ENCODE measurements at places on chromosomes 3 and 15. TPM values are rescaled to one million over a fixed set of nuclear protein-coding genes. Genes with fewer than 3 reads are reported as not detected.
A peak's percentile ranks its signal among the peaks of the same experiment; 100 is the strongest.

GRCh38 chr3:15630646-15631350 is 29.3 kb downstream of the BTD start:
- DNase-seq, result no peak

The DOCK3 gene
- 9.0 TPM for total RNA-seq

GRCh38 chr3:54985856-54986255 is 58.0 kb upstream of the LRTM1 start:
- DNase-seq, result no peak

The GP5 gene
- total RNA-seq, result not detected

The ACKR4 gene
- 0.42 TPM for total RNA-seq

The FETUB gene
- total RNA-seq, result not detected

GRCh38 chr3:67016522-67017080 is 18.5 kb downstream of the KBTBD8 start:
- no peak for DNase-seq

DNA sequence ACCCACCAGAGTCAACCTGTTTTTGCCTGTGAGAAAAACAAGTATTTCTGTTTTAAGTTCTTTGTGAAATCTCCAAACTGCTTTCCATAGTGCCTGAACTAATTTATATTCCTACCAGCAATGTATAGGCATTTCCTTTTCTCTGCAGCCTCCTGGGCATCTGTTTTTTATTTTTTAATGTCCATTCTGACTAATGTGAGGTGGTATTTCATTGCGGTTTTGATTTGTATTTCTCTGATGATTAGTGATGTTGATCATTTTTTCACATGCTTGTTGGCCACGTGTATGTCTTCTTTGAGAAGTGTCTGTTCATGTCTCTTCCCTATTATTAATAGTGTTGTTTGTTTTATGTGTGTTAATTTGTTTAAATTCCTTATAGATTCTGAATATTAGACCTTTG is 820.5 kb downstream of the MCTP2 start:
- no peak for DNase-seq

- no peak for DNase-seq
Measured at GRCh38 chr3:171375666-171376595, 84.3 kb downstream of the TNIK start.

DNA sequence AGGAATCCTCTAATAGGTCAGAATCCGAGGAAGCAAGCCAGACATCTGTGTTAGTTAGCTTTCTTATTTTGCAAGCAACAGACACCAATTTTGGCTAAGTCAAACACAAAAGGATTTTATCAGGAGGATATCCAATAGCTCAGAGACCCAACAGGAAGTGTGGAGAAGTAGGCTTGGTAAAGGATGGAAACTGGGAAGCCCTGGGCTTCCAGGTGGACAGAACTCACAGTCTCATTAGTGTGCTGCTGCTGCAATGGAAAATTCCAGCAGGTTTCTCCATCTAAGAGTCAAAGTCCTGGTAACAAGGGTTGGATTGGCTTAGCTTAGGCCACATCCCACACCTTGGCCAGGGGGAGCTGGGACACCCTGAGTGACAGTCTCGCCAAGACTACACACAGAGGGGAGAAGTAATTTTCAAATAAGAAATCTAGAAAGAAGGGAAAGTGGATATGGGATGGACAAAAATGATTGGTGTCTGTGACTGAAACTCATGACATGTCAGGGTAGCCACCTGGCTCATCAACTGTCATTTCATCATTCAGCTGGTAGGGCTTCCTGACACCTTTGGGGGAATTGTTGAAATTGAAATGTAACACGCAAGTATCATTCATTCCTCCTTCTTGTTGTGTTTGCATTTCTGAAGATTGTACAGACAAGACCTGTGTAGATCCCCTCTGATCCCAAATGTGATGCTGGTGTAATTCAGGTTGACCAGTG is 158.6 kb downstream of the THSD4 start:
- no peak for DNase-seq

GRCh38 chr15:91694831-91695210 is 158.7 kb upstream of the SLCO3A1 start:
- DNase-seq, result no peak

The SI gene
- under 0.01 TPM for total RNA-seq

GRCh38 chr3:46887980-46888494 is 10.5 kb downstream of the PTH1R start:
- DNase-seq, result no peak

The MESP2 gene
- total RNA-seq, result not detected

The PAK6 gene
- total RNA-seq, result 0.33 TPM

GRCh38 chr15:31302029-31302657 is 24.5 kb upstream of the KLF13 start:
- peak; percentile 55 for DNase-seq

DNA sequence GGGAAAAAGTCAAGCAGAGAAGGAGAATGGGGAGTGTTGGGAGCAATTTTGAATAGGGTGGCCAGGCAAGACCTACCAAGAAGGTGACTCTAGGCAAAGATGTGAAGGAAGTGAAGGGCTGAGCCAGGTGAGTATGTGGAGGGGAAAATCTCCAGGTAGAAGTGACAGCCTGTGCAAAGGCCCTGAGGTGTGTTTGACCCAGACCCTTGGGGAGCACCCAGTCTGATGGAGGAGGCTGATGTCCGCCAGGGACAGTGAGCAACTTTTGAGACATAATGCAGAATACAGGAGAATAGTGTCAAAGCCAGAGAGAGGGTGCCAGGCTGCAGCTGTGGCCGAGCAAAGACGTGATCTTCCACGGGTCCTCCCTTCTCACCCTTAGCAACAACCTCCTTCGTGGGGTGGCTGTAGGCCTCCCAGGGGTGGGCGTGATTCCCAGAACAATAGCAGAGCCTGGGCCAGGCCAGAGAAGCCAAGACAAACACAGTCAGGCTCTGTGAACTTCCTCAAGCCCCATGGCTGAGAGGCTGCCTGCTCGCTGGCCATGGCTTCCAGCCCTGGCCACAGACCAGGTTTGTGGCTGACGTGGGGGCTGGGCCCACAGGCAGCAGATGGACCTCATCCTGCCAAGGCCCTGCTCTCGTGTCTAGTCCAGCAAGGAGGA is 58.1 kb downstream of the SLC6A6 start:
- DNase-seq, result no peak

The CYP1A1 gene
- total RNA-seq, result not detected

DNA sequence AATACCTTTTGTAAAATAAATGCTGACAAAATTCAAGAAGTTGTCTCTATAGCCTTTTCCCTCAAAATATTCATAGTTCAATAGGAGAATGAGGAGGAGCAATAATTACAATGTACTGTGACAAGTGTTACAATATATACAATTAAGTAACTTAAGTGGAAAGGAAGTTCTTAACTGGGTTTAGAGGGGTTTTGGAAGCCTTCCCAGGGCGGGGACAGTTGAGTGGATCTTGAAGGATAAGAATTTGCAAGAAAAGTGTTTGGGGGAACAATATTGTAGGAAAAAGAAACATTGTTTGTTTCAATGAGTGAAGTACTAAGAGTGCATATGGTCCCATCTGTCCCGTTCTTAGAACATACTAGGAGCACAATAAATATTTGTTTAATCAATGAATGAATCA is 165.2 kb upstream of the PLSCR5 start:
- no peak for DNase-seq

DNA sequence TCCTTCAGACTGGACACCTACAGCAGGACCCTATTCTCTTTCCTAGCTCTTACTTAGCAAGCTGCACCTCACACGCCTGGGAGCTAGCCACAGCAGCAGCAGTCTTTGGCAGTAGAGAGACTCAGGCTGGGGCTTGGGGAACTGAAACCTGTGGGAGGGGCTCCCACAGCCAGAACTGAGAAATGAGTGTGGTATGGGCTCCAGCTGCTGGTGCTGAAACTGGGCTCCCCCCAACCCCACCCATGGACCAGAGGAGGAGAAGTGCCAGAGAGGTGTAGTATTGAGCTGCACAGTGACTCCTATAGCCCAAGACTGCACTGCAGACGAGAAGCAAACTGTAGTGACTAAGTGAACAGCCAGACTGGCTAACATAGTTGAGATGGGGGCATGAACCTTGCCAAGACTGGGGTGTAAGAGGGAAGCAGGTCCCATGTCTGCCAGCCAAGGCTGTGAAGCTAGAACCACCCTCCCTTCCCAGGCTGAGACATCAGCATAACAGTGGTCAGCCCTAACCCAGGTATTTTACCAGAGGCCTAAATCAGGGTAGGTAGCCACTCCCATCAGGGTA is 62.5 kb downstream of the MYO5A start:
- DNase-seq, result no peak

The SLC2A2 gene
- not detected for total RNA-seq

The RAD51 gene
- total RNA-seq, result 0.71 TPM

The HEXA gene
- total RNA-seq, result 54.5 TPM

- no peak for DNase-seq
Measured at GRCh38 chr15:51706926-51707608, 25.8 kb downstream of the SCG3 start.

GRCh38 chr3:48686538-48687219 is 964 bp upstream of the NCKIPSD start:
- DNase-seq, result no peak

DNA sequence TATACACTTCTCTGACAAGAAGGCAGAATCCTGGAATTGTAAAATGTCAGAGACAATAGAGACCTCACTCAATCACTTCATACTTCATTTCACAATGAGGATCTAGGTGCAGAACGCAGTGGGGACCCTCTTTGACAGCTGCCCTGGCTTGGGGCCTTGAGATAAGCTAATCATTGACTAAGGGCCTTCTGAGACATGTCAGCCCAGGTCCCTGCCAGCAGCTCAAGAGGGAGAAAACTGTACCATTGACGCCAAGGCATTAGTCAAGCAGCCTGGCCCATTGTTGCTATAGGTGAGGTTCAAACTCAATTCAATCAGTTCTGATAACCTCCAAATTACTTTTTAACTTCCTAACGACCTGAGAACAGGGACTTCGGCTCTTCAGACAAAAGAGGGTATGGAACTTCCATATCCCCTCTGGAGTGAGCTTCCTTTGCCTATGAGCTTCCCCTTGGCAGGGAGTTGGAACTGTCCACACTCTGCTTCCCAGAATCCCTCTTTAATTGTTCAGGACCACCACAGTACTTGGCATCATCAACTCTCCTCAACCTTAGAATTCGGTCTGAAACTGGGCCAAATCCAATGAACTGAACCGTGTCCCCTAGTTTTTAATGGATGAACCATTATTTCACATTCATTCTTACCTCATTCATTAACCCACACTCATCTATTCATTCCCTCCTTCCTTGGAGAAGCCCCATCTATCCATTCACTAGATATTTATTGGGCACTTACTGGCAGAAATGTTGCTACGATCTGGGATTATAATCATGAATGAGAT is 1.5 kb upstream of the CYP8B1 start:
- DNase-seq, result no peak

The C15orf40 gene
- total RNA-seq, result 9.4 TPM

DNA sequence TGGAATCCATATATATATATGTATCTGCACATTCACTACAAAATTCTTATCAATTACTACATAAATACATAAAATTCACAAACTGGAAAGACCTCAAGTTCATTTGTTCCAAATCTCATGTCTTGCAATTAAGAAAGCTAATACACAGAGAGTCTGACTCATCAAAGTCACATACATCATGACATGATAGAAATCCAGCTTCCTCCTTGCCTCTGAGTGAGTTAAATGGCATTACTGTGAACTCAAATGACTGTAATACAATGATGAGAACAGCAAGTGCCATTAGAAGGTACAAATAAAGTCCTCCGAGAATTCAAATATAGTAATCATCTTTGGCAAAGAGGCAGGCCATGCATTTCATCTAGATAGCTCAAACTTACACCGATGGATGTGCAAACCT is 55.1 kb upstream of the AGTR1 start:
- no peak for DNase-seq

GRCh38 chr3:85270488-85270887 is 311.7 kb downstream of the CADM2 start:
- DNase-seq, result no peak

DNA sequence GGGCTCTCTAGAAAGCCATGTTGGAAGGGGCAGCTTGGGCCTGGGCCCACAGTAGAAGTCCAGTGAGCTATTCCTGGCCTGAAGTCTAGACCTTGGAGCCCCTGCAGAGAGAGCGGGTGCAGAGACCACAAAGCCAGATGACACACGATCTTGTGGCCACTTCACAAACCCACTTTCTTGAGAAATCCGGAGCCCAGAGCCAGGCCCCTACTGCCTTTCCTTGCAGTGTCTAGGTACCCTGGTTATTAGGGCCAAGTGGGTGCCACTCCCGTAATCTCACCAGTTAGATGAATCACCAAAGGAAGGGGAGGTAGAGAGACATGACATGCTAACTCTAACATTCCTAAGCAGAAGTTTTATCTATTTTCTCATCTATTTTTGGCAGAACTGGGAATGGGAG is 72.5 kb upstream of the ADAMTSL3 start:
- DNase-seq, result no peak

All from esophagus muscularis mucosa (tissue), 4 donors.